ENCODE measurements at places on chromosomes 2 and 18.

DNA sequence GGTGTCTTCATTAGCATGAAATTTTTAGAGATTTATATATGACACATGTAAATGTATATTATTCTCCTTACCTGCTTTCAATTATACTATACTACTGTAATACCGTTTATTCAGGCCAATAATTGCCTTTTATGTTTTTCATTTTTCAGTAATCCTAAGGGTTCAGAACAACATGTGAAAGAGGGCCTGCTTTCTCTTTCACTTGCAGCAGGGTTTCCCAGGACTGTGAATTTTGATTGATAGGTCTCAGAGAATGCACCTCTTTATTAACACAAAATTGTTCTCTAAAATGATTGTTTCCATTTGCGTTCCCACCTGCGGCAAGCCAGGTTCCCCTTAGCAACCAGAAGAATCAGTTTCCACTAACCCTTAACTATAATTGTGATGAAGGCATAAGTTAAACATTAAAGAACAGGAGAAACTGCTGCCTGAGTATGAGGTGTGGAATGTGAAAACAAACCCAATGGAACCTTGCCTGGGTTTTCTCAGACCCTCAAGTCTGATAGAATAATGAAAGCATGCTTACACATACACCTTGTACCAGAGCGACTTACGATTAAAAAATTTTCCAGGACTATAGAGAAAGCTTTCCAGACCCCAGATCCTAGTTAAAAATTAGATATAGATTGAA is 1591.2 kb upstream of the LRRTM1 start:
- no peak for DNase-seq

DNA sequence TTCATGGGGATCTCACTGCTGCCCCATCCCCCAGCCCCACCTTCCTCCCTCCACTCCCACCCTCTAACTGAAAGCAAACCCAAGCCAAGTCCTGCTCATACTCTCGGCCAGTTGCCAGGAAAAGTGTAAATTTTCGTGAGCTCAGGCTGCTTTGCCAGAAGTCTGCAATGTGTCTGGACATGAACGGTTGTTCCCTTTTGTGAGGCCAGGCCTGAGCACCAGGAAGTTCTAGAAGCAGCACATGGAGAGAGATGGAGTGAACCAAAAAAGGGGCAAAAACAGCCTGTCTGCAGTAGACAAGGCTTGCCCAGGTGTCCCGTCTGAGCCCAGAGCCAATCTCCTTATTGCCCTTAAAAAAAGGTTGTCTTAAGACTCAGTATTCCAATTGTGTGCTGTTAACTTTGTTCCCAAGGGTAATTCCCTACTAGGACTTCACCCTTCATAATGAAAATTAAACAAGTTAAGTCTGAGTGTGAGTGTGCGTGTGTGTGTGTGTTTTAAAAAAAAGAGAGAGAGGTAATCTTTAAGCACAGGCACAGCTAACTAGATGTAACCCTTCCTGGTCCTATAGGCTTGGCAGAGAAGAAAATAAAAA is 247.1 kb downstream of the BCL11A start:
- no peak for DNase-seq

DNA sequence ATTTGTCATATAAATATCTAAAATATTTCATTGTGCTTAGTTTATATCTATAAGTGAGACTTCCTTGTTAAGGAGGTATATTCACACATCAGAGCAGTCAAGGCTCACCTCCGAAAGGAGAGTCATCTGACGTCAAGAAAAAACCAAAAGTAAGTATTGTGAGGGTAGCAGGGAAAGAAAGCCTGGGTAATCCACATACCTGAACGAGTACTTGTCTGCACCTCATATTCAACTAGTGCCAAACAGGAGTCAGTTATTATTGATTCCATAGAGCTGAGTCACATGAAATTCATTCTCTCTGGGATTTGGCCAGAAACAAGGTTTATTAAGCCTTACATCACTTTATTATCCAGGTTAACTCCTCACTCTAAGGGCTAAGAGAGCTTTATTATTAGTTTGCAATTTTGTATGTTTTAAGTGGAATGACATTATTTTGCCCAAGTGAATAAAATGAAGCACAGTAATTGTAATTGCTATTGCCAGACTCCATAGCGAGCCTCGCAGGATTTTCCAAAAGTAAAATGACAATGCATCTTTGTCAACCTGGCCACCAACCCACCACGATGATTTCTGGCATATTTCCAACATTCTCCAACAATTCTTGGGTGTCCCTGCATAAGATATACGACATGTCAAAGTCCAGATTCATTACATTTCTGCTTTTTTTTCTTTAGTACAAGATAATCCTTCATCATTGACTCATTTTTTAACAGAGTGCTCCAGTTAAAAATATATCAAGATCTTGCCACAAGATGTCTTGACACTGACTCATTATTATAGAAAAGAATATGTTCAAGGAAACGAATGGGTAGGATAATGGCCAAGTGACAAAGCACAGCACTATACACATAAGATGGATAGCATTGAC is 1210.4 kb upstream of the ACVR2A start:
- no peak for DNase-seq

DNA sequence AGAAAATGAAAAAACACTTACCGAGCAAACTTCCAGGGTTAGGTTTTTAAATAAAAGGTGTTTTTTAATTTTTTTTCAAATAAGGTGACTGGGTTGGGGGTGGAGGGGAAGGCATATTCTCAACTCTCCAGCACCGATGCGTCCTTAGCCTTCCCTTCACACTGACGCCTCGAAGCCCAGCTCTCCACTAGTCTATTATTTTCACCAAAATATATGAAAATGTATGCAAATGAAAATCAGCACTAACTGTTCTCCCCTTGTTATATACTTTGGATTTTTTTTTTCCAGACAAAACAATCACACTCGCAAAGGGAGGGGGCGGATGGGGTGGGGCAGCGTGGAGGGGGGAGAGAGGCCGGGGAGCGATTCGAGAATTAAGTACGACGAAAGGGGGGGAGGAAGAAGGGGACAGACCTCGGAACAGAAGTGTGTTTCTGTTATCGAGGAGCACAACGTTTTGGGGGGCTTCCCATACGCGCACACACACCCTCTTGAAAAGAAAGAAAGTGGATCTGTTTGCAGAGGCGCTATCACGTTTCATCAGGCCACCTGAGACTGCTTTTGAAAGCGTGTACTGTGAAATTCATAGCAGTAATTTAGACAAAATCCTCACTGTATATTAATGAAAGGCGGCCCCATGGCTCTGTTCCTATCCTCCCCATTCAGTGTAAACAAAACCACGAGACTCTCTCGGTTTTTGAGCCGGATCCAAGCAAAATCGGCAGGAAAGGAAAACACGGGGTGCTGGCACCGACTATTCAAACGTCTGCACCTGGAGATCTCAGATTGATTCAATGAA is 2.4 kb upstream of the POU3F3 start:
- DNase-seq, result no peak

DNA sequence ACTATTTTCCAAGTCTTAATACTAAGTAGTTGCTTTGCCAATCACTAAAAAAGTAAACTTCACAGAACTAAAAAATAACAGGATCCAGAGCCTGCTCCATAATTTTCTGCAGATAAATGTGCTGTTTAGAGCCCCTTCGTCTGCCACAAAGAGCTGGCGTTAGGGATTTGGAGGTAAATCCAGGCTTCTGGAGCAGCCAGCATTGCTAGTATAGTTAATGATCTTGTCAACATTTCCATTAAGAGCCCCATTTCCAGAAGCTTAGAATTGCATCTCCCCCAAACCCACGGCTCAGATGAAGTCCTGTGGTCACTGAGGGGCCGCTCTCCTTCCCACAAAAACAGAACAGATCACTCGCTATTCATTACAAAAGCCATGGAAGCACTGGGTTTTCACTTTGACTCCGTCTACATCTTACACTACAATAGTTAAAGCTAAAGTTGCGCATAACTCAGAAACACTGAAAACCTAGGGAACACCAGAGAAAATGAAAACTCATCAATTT is 41.9 kb downstream of the ZNF516 start:
- no peak for DNase-seq

GRCh38 chr2:119407430-119408220 is 24.0 kb upstream of the TMEM37 start:
- peak; percentile 46 for DNase-seq

DNA sequence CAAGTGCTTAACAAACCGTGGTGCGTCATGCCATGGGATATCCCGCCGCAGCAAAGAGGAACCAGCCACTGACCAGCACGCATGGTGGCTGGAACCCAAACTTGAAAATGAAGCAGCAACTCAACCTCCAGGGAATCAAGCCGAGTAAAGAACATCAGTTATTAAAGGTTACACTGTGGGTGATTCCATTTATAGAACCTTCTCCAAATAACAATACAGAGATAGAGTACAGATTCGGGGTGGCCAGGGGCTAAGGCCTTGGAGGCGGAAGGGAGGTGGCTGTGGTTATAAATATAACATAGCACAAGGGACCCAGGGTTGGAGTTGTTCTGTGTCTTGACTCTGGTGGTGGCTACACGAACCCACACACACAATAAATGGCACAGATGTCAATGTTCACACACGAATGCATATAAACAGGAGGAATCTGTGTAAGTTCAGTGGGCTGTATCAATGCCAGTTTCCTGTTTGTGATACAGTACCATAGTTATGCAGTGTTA is 123.1 kb downstream of the EIPR1 start:
- no peak for DNase-seq

- no peak for DNase-seq
Measured at GRCh38 chr2:180933332-180933731, 47.1 kb upstream of the UBE2E3 start.

GRCh38 chr2:239051891-239052445 is 204.1 kb downstream of the TWIST2 start:
- no peak for DNase-seq

GRCh38 chr2:17664534-17664933 is 89.1 kb downstream of the SMC6 start:
- DNase-seq, result no peak

DNA sequence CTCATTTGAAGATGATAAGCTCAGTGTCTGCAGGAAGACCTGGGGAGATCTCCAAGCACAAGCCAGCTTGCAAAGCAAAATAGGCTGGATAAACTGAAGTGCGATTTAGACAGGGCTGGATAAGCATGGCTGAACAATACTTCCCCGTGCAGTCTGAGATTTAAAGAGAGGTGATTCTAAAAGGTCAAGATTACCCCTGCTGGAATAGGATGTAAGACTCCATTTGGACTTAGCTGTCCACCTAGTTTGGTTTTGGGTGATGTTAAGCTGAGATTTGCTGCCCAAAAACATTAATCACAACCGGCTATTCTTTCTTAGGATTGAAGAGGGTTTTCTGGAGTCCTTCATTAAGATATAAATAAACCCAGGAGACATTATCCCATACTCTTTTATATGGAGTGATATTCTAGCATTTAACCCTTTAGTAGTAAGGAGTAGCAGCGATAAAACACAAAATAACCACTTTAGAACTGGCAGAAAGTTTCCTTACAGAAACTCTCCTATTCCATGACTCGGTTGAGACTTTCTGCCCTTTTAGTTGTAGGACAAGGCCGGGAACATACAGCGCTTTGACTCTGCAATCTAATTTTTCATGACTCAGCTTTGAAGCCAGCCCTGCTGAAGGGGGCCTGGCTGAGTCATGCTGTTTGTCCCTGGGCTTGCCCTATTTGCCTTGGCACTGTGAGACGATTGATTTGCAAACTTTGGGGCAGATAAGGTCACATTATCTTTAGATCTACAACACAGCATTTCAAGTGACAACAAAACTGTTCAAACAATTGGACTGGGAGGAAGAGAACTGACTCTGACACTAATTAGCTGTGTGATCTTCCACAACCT is 238.2 kb downstream of the GCA start:
- DNase-seq, result no peak

DNA sequence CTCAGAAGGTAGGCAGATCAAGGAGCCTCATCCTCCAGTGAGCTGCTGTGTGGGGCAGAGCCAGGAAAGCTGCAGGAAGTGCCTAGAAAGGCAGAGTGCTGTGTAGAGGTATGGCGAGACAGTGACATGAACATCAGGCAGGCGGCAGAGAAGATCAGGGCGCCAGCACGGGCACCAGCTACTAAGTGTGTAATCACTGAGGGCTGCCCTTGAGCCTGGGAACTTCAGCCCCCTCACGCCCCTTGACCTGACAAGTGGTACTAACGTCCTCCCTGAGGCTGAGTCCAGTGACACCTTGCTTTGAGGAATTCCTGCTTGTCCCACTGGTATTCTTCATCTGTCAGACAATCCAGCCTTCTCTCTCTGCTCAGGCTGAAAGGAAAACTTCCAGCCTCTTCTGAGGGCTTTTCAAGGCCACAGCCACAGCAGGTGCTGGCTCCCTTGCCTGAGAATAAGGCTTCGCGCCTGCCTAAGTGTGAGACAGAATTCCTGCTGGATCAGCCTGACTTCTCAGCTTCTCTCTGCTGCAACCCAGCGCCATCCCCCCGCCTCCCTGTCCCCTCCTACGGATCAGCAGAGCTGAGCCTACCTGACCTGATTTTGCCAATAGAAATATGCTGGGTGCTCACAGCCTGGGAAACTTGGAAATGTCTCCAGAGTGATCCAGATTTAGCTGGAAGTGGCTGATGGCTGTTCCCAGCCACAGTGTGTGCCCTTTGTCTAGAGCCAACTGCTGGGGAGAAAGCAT is 148.0 kb downstream of the SMAD7 start:
- no peak for DNase-seq

Measured in activated gamma-delta T cell treated with Interleukin-2 at 50 U/mL for 16 hours (primary cell).